HepG2 (cell line): ENCODE measurements at places on chromosomes 4 and X.

- DNase-seq = no peak
These were observed 182.2 kb downstream of the BMPR1B start for GRCh38 chr4:94939791-94940519.

GRCh38 chr4:116501954-116502353 lies 583.4 kb downstream of the TRAM1L1 start:
- DNase-seq = no peak

DNA sequence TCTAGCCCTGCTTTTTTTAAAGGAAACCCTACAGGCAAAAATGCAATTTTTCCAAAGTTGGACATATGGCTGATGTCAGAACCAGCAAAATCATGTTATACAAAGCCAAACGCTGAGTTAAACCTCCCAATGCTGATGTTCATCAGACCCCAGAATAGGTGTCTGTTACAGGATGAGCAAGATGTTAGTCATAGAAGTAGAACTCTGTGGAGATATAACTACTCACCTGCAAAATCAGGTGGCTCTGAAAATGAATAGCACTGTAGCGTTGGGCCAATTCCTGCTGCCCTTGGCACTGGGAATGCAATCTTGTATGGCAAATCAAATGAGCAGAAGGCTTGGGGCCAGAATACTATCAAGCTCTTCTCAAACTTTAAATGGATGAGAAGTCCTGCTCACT lies 634.1 kb downstream of the RPA4 start:
- DNase-seq = no peak

DNA sequence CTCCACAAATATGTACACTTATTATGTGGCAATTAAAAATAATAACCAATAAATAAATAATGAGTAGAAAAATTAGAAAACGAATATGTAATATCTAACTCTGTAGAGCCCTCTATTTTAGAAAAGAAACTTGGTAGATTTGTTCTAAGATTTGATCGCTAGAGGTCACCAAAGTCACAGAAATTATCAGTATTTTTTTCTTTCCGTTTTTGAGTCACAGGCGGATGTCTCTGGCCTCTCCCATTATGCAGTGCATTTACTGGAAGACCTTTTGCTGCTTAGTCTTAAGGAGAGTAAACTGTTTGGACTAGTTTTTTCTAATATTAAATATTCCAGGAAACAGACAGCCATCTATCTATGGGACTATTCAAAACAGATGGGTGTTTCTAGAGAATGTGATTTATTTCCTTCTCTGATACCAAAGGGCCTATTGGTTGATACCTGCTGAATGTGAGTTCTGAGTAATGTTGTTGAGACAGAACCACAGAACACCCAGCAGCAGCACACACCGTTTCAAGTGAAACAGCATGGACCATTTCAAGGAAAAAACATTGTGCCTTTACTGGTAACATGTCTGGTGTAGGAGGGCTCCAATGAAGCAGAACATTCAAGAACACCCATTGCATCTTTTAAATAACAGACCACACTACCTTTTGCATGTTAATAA lies 34.0 kb upstream of the GYPA start:
- peak; percentile 22 for DNase-seq

DNA sequence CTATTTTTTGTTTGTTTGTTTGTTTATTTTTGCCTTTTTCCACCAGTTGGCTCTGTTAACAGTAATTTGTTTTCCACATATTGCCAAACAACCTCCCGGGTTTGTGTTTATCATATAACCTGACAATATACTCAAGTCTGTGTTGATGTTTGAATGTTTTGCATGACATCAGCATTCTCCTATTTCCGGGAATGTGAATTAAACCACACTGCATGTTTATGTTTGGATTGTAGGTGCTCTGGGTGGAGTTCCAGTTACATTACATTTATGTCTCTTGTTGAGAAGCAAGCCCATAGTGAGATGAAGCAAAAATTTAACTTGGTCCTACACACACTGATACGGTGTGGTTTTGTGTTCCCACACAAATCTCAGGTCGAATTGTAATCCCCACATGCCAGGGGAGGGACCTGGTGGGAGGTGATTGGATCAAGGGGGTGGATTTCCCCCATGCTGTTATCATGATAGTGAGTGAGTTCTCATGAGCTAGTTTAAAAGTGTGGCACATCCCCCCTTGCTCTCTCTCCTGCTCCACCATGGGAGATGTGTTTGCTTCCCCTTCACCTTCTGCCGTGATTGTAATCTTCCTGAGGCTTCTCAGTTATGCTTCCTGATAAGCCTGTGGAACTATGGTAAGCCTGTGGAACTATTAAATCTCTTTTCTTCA lies 54.4 kb upstream of the CLNK start:
- no peak for DNase-seq

DNA sequence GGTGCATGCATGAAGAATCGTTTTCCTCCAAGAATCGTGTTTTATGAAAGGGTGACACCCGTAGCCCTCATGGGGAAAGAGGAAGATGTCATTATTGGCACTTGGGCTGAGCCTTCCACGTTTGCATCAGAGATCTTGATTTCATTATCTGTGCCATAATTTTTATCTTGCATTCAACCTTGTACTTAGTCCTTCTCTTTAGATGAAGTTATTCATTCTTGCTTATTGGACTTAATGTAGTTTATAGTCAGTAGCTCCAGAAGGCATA lies 66.8 kb downstream of the GAB1 start:
- DNase-seq = no peak

GRCh38 chr4:186265683-186266652 lies at the start of gene F11:
Gene F11, plus strand, starts transcription at chr4:186266189. Its CDS starts 948 bp downstream, at chr4:186267137.
- DNase-seq = peak; percentile 80

DNA sequence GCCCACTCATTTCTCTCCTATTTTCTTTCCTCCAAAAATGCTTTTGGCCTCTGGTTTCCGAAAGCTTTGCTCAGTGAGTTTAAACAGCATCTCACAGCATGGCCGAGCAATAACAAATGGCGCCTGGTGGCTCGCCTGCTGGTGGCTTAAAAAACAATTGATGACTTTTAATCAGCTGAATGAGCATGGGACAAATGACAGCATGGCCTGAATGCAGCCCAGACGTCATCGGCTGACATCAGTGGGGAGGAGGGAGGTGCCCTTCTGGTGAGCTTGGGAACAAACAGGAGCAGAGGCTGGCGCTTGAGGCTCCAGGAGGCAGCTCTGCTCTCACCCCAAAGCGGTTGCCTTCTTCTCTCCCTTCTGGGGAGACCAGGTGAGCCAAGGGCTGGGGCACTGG lies 286.4 kb downstream of the BCOR start:
- no peak for DNase-seq

DNA sequence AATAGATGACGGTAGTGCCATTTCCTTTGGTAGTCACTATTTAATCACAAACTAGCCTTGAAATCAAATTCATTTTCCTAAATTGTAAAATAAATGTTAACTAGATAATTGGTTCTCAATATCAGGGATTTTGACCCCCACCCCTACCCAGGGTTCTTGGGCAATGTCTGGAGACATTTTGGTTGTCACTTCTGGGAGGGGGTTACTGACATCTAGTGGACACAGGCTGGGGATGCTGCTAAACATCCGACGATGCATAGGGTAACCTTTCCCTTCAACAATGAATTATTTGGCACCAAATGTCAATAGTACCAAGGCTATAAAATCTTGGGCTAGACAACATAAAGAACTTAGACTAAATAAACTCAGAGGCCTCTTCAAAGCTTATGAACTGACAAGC lies 285.8 kb upstream of the TRPC5 start:
- no peak for DNase-seq

GRCh38 chrX:130771230-130771629 lies 131.8 kb downstream of the ENOX2 start:
- DNase-seq = no peak

DNA sequence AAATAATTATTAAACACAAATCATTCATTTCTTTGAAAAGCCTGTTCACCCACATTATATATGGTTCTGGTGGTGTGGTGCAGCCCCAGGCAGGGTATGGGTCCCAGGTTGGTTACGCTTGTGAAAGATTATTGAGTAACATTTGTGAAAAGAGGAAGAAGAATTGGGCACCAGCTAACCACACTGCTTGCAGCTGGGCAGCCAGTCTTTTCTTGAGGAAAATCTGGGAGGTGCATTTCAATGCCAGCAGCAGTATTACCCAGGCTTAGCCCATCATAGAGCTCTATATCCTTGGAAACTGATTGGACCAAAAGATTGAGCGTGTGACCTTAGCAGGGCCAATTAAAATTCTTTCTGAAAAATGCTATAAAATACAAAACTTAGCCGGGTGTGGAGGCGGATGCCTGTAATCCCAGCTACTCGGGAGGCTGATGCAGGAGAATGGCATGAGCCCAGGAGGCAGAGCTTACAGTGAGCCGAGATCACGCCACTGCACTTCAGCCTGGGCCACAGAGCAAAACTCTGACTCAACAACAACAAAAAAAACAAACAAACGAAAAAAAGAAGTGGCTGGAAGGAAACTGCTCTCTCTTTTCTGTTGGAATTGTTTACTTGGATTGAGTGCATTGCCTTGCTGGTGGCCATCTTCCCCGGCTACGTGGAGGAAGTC lies 9.7 kb upstream of the PLAC8 start:
- no peak for DNase-seq

DNA sequence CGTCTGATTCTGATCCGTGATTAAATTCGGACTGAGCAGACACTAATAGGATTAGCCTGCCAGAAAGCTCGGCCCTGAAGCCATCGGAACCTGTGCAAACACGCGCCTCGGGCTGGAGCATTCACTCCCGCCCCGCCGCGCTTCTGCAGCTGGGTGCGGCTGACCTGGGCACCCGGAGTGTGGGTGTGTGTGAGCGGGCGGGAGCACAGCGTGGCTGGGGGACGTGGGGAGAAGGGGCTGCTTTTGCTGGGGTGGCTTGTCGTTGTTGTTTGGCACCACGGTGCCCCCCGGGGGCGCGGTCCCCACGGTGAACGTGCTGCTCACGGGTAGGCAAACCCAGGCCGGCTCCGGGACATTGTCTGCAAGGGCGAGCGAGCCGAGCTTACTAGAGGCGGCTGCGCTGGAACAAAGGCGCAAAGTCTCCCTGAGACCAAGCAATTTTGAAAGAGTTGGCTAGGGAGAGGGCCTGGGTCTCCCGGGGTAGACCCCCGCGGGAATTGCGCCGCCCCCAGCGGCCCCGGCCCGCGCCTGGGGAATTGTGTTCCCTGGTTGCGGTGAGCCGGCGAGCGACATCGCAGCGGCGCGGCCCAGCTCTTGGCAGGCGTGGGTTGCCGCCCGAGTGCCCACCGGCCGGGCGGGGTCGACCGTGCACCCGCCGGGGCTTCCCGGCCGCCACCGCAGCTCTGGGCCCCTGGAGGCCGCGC lies 1.4 kb downstream of the MAMLD1 start:
- no peak for DNase-seq

DNA sequence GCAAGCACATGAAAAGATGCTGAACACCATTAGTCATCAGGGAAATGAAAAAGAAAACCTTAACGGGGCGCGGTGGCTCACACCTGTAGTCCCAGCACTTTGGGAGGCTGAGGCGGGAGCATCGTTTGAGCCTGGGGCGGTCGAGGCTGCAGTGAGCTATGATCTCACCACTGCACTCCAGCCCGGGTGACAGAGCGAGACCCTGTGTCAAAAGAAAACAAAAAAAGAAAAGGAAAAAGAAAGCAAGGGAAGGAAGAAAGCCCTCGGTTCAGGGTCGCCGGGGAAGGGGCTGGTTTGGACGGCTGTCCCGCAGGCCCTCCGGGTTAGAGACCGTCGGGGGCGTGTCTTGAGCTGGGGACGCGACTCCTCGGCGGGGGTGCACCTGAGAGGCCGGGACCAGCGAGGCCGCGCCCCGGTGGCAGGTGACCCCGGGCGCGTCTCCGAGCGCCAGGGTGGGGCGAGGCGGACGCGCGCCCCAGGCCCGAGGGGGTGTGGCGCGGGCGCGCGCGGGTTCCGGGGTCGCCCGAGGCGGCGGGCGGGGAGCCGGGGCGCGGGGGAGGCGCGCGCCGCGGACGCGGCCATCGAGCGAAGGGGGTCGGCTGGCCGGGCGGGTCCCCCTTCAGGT lies 478 bp upstream of the PLXNA3 start:
- no peak for DNase-seq

DNA sequence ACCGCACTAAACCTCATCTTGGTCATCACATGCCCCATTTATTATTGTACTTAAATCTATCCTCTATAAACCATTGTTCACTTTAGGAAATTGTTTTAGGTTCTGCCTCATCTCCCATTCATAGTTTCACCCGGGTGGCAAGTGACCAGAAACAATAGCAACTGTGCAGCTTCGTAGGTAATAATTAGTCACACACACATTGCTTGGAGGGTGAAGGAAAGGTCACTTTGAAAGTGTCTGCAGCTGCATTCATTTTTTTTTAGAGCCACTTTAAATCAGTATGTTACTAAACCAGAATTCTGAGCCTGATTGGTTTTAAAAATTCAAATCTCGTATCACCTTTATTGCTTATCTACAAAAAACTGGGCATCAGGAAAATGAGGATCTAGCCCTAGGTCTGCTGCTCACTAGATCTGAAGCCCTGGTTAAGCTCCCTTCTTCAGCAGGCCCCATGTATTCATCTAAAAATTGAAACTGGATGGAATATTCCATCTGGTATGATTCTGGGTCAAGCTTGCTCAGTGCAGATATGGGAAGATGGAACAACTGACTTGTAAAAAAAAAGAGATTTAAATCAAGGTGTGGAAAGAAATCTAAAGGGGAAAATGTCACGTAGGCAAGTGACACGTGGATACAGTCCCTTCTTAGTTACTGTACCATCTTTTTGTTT lies 62.4 kb downstream of the LIMCH1 start:
- DNase-seq = no peak

DNA sequence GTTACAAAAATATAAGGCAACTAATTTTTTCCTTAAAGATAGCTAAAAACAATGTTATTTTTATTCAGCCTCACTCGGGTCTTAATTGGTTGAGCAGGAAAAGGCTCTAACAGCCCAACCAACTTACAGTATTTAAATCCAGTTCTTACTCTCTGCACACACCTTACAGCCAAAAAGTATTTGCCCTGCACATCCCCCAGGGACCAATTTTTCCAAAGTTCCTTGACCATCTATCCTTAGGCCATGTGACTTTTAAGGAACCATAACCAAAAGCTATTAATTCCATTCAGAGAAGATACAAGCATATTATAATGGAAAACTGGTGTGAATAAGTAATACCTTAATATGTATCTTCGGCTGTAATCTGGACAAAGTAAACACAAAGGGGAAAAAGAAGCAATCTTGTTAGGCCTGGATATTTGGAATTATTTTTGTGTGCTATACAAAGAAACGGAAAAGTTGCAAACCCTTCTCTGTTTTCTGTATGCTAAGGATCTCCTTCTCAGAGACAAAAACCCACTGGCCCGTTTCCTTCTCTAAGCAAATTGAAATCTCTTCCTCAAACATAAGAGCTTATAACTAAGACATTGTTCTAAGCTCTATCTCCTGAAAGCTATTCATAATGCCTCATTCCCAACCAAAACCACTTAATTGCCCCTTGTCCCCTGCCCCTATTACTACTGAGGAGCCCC lies 1.0 kb upstream of the THAP9 start:
- no peak for DNase-seq
